ENCODE measurements at places on chromosomes 7 and 10.

DNA sequence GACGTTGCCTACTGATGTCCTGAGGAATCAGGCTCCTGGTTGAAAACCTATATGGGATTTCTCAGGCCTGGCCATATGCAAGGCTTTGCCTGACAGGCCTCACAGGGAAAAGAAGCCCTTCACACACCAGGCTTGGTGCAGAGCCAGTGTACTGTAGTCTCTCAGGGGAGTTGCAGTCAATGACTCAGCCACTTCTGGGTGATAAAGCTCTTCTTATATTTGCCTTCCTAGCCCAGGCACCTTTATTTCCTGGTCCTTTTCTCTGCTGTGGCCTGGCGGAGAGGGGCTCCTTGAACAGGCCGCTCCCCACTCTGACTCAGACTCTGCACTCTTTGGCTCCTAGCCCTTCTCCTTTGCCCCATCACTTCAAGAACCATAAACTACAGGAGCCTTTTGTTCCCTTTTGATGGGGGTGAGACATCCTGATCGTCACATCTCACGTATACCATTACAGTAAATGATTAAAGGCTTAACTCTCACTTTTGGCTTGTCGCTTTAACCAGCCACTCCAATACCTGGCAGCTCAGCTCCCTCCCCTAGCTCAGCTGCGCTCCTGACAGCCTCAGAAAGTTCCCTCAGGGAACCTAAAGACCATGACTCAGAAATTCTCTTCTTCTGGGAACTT is 33.5 kb downstream of the DPY19L1 start:
- no peak for DNase-seq

- no peak for DNase-seq
These were observed 71.1 kb downstream of the LYZL2 start for GRCh38 chr10:30558411-30558810.

DNA sequence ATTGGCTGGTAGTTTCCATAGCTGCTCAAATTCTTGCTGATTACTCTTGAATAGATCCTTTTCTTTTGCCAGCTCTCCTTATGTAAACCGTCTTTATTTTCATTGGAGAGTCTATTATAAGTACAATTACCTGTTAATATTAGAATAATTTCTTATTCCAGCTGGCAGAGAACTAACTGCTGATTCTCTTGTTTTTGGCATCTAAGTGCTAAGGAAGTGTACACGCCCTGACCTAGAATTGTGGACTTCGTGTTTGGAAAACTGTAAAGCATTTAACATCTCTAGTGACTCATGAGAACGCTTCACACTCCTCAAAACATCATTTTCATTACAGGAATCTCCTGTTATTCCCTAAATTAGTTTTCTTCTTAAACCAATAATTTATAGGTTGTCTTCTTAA is 39.9 kb upstream of the FAM171A1 start:
- no peak for DNase-seq

DNA sequence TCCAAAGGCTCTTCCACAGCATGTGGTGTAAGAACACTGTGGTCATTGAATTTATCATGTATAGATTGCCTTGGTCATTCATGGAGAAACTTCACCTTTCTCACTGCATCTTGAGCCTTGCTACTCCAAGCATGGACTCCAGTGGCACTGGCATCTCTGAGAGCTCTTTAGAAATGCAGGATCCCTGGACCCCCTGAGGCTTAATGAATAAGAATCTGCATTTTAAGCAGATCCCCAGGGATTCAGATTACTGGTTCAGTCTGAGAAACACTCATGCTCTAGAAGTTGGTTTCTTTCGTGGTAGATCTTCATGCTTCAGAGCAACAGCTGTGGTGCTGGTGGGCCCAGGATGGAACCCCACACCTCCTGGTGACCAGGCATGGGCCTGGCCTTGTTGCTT is 63.2 kb downstream of the CFAP58 start:
- DNase-seq = no peak

- DNase-seq = no peak
These were observed 63.1 kb downstream of the IKZF1 start for GRCh38 chr7:50367570-50367969.

DNA sequence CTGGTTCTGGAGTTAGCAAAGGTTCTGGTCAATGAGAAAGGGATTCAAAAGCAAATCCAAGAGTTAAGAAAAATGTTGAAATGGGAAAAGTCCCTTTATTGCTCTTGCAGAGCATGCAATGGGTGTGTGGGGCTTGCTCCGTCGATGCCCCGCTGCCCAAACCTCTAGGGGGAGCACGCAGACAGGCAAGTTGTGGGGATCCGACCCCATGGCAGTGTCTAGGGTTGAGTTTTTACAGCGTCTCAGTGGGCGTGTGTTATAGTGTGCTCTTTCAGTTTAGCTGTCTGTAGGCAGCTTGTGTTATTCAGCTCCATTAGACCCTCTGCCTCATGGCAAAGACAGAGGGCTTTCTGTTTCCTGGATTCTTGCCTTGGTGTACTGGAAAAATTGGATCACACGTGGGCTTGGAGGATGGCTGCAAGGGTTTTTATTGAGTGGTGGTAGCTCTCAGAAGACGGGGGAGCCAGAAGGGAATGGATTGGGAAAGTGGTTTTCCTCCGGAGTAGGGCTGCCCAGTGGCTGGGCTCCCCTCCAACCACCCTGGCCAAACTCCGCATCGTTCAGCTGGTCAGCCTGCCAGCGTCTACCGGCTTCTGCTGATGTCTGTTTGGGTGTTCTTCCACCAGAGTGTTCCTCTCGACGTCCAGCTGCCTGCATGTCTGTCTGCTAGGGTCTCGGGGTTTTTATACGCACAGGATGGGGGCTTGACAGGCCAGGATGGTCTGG is 102.3 kb upstream of the PLXDC2 start:
- no peak for DNase-seq

- no peak for DNase-seq
These were observed 16.2 kb downstream of the PKD1L1 start for GRCh38 chr7:47932016-47932415.

DNA sequence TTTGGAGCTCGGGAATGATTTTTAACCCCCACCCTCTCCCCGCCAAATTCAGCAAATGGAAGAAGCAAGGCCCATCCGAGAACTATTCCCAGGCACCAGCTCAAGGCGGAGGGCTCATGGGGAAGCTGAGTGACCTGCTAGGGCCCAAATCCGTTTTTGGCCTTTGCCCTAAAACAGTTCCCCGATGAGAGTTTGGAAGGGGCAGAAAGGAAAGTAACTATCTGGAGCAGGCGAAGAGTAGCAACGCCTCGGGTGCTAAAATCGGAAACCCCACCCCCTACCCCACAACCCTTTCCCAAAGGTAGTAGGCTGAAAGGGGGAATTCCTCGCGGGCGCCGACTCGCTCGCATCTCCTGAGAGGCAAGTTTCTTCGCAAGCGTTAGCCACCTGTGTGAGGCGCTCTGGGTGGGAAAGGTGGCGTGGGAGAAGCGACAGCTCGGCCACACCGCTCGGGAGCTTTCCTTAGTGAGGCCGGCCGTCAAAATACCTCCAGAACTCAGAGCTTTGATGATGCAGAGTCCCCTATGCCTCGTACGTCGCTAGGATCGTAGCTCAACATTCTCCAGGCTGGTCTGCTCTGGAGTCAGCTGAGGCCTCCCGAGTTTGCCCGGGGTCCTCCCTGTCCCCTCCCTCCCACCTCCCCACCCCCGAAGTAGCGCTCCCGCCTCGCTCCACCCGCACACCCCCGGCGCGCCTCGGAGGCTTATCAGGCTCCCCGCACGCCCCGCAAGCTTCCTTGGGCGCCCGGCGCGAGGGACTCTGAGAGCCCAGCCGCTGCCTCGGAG is 642 bp upstream of the PRKG1 start:
- DNase-seq = no peak

- no peak for DNase-seq
These were observed 20.4 kb upstream of the GOT1 start for GRCh38 chr10:99450624-99451498.
